Effector memory CD8-positive, alpha-beta T cell (primary cell): ENCODE measurements at places on chromosomes 1 and 21.

GRCh38 chr1:157137408-157138219 is 581 bp downstream of the ETV3 start:
- DNase-seq = peak; percentile 15

GRCh38 chr1:223016381-223016780 is 126.7 kb downstream of the TLR5 start:
- no peak for DNase-seq

GRCh38 chr1:248805876-248806275 is 19.8 kb downstream of the SH3BP5L start:
- no peak for DNase-seq

- DNase-seq = peak; percentile 15
These were observed at the start of gene EVA1B for GRCh38 chr1:36323636-36324352. TSS of gene EVA1B (minus strand) at chr1:36323645. CDS start at chr1:36323037, 608 bp downstream.

DNA sequence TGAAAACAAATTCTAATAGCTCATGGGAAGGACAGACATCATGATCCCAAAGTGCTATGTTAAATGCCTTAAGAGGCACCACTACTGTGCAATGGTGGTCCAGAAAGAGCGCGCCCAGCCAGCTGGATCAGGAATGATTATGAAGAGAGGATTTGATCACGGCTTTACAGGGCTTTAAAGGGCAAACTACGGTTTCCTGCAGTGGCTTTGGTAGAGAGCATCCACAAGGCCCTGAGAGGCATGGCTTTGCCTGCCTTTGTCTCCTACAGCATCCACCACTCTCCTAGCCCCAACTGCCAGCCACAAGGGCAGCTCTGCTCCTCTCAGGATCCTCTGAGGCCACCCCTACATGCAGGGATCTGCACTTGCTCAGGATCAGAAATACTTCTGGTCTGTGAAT is 40.7 kb downstream of the ZNF281 start:
- no peak for DNase-seq

DNA sequence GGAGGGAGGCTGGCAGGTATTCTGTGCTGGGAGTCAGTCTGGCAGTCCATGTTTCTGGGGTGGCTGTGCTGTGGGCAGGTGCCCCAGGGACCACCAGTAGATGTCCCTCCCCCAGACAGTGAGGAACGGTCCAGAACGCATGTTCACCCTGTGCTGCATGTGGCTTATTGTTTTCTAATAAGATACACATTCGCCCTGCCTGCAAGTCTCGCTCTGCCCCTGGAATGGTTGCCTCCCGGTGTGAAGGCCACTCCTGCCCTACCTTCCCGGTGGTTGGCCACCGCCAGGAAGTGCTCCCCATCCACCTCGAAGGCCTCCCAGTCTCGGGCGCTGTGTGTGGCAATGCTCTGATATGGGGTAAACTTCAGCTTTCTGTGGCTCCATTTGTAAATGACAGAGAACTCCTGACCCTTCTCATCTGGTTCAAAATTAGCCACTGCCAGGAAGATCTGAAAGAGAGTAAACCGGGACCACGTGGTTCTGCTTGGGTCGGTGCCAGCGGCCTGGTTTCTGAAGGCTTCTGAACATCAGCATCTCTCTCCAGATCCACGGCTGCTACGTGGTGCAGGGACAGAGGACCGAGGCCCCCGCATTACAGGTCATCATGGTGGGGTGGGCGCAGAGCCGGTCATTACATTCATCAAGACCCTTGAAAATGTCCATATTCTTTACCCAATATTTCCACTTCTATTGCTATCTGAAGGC is 14.5 kb downstream of the KRTAP10-1 start:
- DNase-seq = no peak

DNA sequence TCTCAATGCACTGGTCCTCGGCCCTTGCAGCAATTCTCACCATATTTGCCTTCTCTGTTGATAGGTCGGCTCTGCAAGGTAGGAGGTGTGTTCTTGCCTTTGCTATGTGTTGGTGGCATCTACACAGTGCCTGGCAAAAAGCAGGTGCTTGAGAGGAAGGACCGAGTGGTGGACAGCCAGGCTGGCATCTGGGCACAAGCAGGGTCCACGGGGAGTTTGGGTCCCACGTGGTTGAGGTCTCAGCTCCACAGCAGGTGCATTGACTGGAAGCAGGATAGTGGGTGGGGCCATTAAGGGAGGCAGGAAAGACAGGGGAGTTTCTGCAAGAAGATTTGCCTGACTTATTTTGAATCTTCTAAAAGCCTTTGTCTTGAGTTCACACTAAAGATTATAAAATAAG is 81.2 kb upstream of the WNT4 start:
- no peak for DNase-seq

GRCh38 chr1:96465441-96465840 is 256.1 kb upstream of the PTBP2 start:
- no peak for DNase-seq

DNA sequence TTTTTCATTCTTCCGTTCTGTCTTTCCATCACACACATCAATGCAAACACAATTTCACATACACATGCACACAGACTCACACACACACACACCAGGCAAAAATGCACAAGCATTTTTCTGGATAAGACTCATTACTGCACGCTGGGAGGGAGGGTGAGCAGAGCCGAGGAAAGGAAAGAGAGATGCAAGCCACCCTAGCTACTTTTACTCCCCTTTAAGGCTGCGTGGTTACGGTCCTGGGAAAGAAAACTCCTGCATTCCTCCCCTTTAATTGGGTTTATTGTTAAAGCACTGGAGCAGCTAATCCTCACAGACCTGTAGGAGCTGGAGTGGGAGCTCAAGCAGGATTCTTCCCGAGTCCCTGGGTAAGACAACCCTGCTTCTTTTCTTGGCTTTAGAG is at the start of gene CAMK1G:
Gene CAMK1G (plus strand): TSS at position 307 of the 400 bp plus-strand sequence. CDS start 11,270 bp downstream, outside the sequence.
- no peak for DNase-seq

- no peak for DNase-seq
These were observed 18.2 kb upstream of the AHCTF1 start for GRCh38 chr1:246949956-246950355.

- no peak for DNase-seq
These were observed 40.6 kb downstream of the KCNC4 start for GRCh38 chr1:110250749-110251148.

DNA sequence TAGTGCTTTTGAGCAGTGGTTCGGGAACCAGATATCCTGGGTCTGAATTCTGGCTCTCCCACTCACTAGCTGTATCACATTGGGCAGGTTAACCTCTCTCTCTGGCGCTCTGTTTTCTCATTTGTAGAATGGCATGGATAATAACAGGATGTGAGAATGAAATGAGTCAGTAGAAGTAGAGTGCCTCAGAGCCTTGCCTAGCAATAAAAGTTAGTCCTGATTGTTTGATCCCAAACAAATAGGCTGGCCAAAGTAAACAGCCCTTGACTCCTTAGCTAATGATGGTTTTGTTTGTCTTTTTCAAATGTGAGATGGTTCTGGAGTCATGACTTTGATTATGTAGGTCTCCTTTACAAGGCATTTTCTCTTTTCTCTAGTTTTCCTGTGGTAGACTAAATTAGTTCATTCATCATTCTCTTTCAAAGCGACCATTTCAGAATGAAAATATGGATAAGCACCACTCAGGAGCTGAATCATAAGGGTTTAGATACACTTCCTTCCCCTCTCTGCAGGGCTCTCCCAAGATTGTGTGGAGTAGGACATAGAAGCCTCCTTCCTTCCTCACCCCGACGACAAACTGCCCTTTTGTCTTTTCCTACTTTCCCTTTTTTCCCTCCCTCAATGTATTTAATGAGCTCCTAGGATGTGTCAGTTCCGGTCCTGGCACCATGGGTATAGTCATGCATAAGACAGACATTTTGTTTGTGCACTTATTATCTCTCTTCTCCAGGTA is 23.1 kb downstream of the KIAA0040 start:
- no peak for DNase-seq

GRCh38 chr1:43427524-43427923 is 26.2 kb downstream of the HYI start:
- DNase-seq = no peak

GRCh38 chr21:46482225-46482845 is 23.6 kb downstream of the DIP2A start:
- DNase-seq = no peak

- DNase-seq = no peak
These were observed 25.9 kb upstream of the GNPAT start for GRCh38 chr1:231214918-231215680.

DNA sequence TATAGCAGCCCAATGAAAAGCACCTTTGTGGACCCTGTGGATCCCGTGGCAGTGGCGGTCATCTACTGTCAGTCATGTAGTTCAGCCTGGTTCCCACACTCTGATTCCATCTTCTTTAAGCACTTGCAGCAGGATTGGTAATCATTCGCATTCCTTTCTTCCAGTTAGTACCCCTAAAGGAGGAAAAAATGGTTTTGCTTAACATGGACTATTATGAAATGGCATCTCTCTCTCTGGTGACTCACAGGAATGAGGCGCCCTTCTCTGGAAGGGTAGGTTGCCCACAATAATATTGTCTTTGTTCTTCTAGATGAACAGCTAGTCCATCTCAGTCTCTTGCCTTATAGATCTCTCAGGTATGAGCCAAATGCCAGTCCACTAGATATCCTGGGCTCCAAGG is 127.9 kb upstream of the MROH9 start:
- no peak for DNase-seq

- peak; percentile 49 for DNase-seq
These were observed 1.2 kb downstream of the ITPKB start for GRCh38 chr1:226737819-226738420.

- no peak for DNase-seq
These were observed 135.6 kb upstream of the CACNA1E start for GRCh38 chr1:181347495-181348390.

- peak; percentile 33 for DNase-seq
These were observed 49.3 kb downstream of the CD34 start for GRCh38 chr1:207861442-207862177.

- no peak for DNase-seq
These were observed 1.3 kb upstream of the ZNF436 start for GRCh38 chr1:23370709-23371584.

DNA sequence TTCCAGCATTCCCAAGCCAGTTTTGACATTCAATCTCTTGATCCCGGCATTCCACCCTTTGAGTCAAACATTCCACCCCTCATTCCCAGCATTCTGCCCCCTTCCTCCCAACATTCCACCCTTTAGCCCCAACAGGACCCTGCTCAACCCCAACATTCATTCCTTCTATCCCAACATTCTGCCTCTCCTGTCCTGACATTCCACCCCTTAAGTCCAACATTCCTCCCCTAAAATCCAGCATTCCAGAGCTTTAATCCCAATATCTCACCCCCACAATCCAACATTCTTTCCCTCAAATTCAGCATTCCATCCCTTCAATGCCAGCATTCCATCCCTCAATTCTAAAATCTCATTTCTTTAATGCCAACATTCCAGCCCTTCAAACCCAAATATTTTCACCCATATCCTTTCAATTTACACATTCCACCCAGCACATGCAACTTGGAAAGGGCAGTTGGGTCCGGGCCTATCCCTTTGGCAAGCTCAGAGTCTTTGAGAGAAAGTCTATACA is 22.9 kb downstream of the DDX20 start:
- no peak for DNase-seq
